ENCODE measurements at places on chromosomes 4 and X. TPM values are rescaled to one million over a fixed set of nuclear protein-coding genes. Genes with fewer than 3 reads are reported as not detected.

The JCHAIN gene
- total RNA-seq, result not detected

The NAT8L gene
- total RNA-seq, result 3.5 TPM

The KANTR gene
- 9.7 TPM for total RNA-seq

The BANK1 gene
- 0.16 TPM for total RNA-seq

The COX18 gene
- total RNA-seq, result 20.9 TPM

The TRPC5OS gene
- not detected for total RNA-seq

The UGT2B17 gene
- total RNA-seq, result not detected

The SLC10A6 gene
- not detected for total RNA-seq

The ABCG2 gene
- total RNA-seq, result 0.89 TPM

All from activated T-helper 2 cell treated with anti-CD3 and anti-CD28 coated beads, Interferon-gamma antibody, Interleukin-2, Interleukin-4, amounts not matched to agents 10 μg/mL and 5 μg/mL and 100 μg/mL, durations not matched to agents 14 hours and 24 hours and 36 hours (primary cell).